Daoy (cell line): ENCODE measurements at places on chromosomes 1 and 21.

DNA sequence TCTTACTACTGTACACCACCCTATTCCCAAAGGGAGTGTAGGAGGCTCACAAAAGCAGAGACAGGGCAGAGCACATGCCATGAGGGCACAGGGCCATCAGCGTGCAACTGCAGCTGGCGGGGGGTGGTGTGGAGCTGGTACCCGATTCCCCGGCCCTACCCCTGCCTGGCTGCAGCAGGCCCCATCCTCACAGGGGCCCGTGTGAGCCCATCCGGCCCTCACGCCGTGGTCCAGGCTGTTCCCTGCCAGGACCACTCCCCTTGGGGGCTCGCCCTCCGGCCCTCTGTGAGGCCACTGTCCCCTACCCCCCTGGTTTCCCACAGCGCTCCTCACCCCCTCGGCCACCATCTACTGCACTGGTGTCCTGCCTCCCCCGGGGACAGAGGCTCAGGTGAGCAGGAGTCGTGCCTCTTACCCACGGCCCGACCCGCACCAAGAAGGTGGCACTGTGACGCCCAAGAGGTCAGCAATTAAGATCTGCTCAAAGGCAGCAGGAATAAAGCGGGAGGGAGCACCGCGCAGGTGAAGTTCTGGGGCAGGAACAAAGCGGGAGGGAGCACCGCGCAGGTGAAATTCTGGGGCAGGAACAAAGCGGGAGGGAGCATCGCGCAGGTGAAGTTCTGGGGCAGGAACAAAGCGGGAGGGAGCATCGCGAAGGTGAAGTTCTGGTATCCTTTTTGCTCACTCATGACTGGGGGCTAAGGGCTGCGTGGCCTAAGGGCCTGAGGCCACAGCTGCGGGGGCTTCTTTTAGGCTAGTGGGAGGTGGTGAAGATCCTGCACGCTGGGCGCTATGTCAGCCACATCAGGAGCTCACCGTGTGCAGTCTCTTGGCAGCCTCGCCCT lies 3.9 kb downstream of the POFUT2 start:
- DNase-seq: no peak

GRCh38 chr1:219503604-219504003 lies 109.3 kb downstream of the ZC3H11B start:
- no peak for DNase-seq

GRCh38 chr1:228163007-228163753 lies 2.4 kb upstream of the IBA57 start:
- peak; percentile 86 for DNase-seq

- DNase-seq: no peak
Observed at GRCh38 chr1:117575586-117576225, 30.1 kb upstream of the TENT5C start.

GRCh38 chr1:208349694-208350330 lies 105.6 kb upstream of the PLXNA2 start:
- no peak for DNase-seq

DNA sequence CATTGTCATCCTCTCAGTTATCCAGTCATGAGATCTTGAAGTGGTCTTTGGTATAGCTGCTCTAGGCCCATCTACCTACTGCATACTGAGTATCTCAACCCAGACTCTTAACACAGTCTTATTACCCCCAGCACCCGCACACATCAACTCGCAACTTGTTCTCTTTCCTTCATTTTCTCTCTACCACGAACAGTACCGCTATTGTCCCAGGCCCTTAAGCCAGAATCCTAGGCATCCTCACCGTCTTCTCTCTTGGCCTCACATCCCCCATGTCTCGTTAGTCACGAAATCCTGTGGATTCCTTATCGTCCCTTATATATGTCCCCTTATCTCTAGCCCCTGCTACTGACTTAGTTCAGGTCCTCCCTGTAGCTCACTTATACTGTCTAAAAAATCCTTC lies 126.4 kb downstream of the TMEM53 start:
- DNase-seq: no peak

GRCh38 chr1:160451119-160451858 lies 50.9 kb downstream of the VANGL2 start:
- no peak for DNase-seq

GRCh38 chr1:209199822-209200221 lies 383.7 kb upstream of the CAMK1G start:
- DNase-seq: peak; percentile 7

- no peak for DNase-seq
Observed at GRCh38 chr1:88552226-88552625, 131.8 kb upstream of the PKN2 start.

- no peak for DNase-seq
Observed at GRCh38 chr1:157249326-157249725, 111.1 kb upstream of the ETV3 start.

- DNase-seq: no peak
Observed at GRCh38 chr1:173467426-173467825, 9.7 kb upstream of the PRDX6 start.

GRCh38 chr1:200900877-200901276 lies 6.2 kb downstream of the INAVA start:
- no peak for DNase-seq

DNA sequence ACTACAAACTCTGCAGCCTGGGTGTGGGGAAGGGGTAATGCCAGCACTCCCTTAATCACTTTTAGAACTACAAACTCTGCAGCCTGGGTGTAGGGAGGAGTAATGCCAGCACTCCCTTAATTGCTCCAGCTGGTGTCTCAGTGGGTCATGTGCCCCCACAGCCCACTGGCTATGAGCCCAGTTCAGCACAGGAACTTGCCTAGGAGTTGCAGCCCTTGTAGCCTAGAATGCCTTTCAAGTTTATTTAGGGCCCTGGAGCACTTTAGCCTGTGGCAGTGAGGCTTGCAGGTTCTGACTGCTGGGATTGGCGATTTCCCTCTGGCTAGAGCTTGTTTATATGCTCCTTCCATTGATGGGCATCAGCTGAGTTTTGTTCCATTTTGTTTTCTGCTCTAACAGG lies 17.1 kb downstream of the VN1R5 start:
- no peak for DNase-seq

DNA sequence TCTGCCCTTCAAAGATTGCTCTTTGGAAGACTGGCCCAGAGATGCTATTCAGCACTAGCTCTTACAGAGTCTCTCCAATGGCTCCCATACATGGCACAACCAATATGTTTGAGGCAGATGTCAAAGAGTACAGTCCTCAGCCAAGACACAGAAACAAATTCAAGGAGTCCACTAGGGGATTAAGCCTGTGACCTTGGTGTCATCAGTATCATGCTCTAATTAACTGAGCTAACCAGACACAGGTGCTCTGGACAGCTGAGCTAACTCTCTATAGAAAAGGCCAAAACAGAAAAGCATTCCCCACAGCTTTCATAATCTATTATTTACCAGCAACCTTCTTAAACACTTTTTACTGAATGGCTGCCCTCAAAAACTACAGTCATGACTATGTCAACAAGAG lies 666.0 kb upstream of the PLXNA2 start:
- no peak for DNase-seq

DNA sequence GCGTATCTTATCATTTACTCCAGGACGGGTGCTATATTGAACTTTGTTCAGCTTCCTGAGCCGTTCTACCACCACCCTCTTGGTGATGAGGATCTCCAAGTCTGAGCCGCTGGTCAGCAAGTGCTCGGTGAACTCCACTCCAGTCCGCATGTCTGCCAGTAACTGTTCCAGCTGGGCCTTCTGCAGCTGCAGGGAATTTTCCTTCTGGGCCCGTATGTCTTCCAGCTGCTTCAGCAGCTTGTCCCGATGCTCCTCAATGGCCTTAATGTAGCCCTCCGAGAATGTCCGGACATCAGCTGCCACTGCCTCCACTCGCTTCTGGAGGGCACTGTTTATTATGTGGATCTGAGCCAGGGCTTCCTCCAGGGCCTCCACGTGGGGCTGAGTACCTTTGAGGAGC lies 3.4 kb downstream of the TRIM45 start:
- no peak for DNase-seq

- DNase-seq: no peak
Observed at GRCh38 chr1:25501235-25502058, 42.0 kb upstream of the LDLRAP1 start.

- no peak for DNase-seq
Observed at GRCh38 chr1:57800376-57800775, 376.5 kb upstream of the DAB1 start.

- no peak for DNase-seq
Observed at GRCh38 chr1:204325944-204326343, 33.8 kb downstream of the PLEKHA6 start.

GRCh38 chr1:111219557-111220286 lies 7.8 kb upstream of the CHI3L2 start:
- no peak for DNase-seq

DNA sequence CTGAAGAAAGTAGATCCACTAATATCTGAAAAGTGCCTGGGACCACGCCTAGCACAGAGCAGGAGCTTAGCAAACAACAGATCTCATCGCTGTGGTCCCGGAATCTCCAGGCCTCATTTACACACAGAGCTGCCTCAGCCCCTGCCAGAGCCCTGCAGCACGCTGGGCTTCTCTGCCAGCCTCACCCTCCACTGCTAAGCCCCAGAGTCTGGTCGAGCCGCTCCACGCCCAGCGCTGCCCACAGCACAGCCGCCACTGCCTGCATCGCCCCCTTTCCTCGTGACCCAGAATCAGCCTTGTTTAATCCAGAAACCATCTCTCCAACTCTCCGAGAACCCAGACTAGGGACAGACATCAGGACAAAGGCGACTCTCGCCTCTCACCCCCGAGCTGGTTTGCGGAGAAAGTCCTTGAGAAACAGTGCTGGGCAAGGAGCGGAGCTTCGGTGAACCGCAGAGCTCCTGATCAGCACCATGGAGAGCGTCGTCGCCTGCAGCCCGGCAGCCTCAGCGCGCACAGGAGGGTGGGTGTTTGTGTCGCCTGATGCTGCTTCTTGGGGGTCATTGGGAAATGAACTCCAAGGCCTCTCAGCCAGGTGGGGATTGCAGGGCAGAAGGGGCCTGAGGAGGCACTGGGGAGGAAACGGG lies 145.1 kb downstream of the NPHP4 start:
- DNase-seq: peak; percentile 34

GRCh38 chr1:23090056-23090455 lies 70.8 kb downstream of the KDM1A start:
- DNase-seq: no peak

- DNase-seq: no peak
Observed at GRCh38 chr1:186980400-186980799, 151.7 kb downstream of the PLA2G4A start.

DNA sequence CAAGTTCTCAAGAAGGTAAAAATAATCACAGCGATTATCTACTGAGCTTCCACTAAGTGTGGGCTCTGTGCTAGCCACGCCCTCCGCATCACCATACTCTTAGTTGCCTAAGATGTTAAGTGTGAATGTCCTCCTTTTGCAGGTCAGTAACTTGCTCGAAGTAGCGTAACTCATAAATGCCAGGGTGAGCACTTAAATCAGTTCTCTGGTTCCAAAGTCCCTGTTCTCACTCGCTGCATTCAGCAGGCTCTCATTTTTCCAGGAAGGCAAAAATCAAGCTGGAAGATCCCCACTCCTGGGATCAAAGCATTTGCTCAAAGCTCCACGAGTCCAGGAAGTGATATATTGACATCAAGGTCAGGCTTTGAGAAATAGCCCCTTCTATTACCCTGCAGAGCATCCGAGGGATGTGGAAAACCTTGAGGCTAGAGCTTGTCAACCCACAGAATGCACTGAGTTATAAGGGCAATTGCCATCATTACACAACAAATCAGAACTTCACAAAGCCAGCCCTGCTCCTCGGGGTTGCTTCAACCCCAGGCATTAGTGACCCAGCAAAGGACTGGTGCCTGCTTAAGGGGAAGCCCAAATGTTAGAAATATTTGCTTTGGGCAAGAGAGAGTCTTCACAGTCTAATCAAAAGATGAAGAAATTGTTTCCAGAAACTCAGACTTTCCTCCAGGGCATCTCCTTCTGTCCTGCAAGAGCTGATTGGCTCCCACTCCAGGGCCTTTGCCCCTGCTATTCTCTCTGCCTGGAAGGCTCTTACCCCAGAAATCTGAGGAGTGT lies 19.5 kb downstream of the SLC30A1 start:
- no peak for DNase-seq

DNA sequence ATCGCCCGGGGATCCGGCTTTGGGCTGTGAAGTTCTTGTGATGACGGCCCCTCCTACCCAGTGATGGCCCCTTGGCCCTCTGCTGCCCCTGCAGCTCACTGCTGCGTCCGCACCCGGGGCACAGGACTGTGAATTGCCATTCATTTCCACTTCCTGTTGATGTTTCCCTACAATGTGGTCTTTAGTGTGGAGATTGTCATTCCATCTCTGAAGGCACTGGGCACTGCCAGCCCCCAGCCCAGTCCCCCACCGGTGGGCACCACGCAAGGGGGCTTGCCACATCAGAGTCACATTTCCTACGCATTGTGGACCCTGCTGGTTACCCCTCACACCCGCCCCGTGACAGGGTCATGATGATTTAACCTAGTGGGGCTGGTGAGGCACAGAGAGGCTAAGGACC lies 2.5 kb upstream of the MX2 start:
- DNase-seq: no peak

GRCh38 chr1:23875382-23875781 lies 7.3 kb upstream of the FUCA1 start:
- DNase-seq: no peak

DNA sequence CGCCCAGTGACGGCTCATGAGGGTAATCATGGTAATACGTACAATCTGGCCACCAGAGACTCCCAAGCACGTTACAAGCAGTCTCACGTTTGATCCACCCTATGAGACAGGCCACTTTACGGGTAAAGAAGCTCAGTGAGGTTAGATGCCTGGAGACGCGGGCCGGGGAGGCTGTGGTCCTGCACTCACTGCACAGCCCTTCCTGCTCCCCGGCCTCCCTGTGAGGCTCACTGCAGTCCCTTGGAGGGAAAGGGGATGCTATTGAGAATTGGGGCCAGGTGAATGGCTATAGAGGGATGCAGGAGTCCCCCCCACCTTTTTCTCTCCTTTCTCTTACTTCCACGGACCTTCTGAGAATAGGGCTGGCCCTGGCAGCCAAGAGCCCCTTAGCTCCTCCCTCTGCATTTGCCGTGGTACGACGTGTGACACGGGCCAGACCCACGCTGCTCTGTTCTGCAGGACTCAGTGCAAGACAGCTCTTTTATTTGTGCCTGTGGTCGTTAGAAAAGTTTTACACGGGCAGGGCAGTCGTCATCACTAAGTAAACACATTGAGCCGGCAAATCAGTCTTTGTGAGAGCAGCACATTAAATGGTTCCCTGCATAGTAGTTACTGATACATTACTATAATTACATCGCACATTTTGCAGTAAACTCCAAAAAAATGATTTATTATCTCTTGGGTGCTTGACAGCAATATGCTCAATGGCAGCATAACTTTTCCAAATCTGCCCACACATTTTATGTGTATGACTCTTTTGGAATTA lies 18.8 kb downstream of the KIF26B start:
- DNase-seq: no peak

GRCh38 chr1:205948039-205948438 lies 4.8 kb upstream of the SLC26A9 start:
- DNase-seq: no peak

- DNase-seq: no peak
Observed at GRCh38 chr1:36816348-36816747, 218.0 kb downstream of the GRIK3 start.
